ENCODE measurements at places on chromosomes 13 and 19.

- no peak for DNase-seq
Observed at GRCh38 chr19:18943465-18943864, 2.4 kb upstream of the HOMER3 start.

DNA sequence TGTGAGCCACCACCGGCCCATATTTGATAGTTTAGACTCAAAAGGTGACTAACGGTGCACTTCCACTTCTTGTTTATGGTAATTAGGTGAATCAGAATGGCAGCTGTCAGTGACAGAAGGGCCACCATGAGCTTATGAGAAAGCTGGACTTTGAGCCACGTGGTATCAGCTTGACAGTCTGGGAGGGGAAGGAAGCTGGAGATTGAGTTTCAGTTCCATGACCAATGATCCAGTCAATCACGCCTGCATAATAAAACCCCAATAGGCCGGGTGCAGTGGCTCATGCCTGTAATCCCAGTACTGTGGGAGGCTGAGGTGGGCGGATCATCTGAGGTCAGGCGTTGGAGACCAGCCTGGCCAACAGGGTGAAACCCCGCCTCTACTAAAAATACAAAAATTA, 8.2 kb downstream of the EID2B start:
- DNase-seq: no peak

DNA sequence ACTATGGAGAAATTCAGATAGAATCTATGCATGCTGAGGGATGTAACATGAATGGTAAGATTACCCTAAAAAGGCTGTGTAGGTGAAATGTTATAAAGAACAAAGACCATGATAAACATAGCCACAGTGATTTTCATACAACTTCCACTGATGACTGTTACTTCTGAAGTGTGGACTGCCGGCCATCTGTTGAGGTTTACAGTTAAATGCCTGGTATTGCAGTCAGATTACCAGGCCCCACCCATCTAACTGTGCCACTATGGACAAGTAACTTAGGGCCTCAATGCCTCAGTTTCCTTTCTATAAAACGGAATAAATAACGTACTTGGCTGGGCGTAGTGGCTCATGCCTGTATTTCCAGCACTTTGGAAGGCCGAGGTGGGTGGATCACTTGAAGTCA, 395.6 kb downstream of the KLF12 start:
- DNase-seq: no peak

DNA sequence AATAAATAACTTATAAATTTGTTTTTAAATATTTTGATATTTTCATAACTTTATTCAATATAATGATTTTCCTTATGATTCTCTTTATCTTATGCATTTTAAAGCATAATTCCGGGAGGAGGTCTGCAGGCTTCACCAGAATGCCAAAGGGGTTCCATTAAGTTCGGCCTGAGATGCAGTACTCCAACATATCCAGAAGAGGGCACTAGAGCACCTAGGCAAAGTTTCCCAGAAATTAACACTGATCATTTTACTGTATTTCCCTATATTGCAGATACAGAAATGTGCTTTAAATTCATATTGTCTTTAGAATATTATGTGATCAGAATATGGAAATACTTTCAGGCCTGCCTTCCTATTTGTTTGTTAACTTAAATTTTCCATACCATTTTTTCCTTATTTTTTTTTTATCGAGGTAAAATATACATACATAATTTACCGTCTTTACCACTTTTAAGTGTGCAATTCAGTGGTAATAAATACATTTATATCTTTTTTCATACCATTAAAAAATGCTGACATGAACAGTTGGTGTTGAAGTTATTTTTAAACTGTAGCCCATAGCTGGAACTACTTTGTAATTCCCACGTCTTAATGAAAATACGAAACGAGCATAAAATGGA, 58.9 kb upstream of the TM9SF2 start:
- DNase-seq: peak; percentile 63

- peak; percentile 68 for DNase-seq
Observed at GRCh38 chr19:35549174-35549788, 3.9 kb downstream of the TMEM147 start.

GRCh38 chr19:1492474-1493006, 1.6 kb downstream of the REEP6 start:
- DNase-seq: no peak

All from CD4-positive, alpha-beta T cell treated with Interleukin-6 at 100 ng/mL for 8 hours (primary cell).